Chondrocyte (in vitro differentiated cells): ENCODE measurements at places on chromosomes 1 and 21. TPM values are rescaled to one million over a fixed set of nuclear protein-coding genes. Genes with fewer than 3 reads are reported as not detected.
A peak's percentile ranks its signal among the peaks of the same experiment; 100 is the strongest.

DNA sequence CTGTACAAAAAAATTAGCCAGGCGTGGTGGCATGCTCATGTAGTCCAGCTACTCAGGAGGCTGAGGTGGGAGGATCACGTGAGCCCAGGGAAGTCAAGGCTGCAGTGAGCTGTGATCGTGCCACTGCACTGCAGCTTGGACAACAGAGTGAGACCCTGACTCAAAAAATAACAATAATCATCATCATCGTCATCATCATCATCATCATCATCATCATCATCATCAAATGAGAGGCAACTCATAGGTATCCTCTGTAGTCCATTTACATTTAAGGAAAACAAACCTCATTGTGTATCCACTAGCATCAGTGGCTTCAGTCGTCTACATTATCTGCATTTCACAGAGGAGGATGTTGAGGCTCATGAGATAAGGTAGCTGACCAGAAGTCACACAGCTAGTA lies 68.8 kb upstream of the SELENON start:
- H3K36me3 ChIP-seq, result no peaks in the 10 kb centered on the region
- no peak overlapping the region for H3K4me3 ChIP-seq
- no peak for DNase-seq
- no peak overlapping the region for H3K27ac ChIP-seq
- H3K4me1 ChIP-seq, result peaks cover 21% of the 10 kb centered on the region

GRCh38 chr1:2251786-2252185 lies 23.7 kb downstream of the SKI start:
- H3K27ac ChIP-seq, result no peak overlapping the region
- H3K36me3 ChIP-seq, result peaks cover 5% of the 10 kb centered on the region
- no peaks in the 10 kb centered on the region for H3K27me3 ChIP-seq
- H3K4me3 ChIP-seq, result no peak overlapping the region
- no peak for DNase-seq
- H3K4me1 ChIP-seq, result peaks cover 49% of the 10 kb centered on the region

Gene CLCA4
- total RNA-seq, result not detected in 3 replicates

DNA sequence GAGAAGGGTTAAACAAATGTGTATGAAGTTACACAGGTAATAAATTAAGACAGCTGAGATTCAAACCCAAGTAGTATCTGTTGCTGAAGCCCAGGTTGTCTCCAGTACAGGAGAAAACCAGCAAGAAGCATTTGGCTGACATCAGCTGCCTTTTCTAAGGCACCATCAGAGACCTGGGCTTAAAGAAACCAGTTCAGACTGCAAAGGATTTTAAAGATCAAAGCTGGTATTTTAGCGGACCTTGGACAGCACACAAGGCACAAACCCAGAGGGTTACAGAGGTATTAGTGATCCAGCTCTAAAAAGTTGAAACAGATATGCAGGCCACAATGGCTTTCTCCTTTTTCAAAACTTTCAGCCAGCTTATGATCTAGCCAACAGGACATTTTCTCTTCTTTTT lies 23.4 kb downstream of the BEND5 start:
- no peaks in the 10 kb centered on the region for H3K4me1 ChIP-seq
- H3K27ac ChIP-seq, result no peak overlapping the region
- H3K27me3 ChIP-seq, result no peaks in the 10 kb centered on the region
- no peak overlapping the region for H3K4me3 ChIP-seq
- H3K36me3 ChIP-seq, result peaks cover 8% of the 10 kb centered on the region

- DNase-seq, result no peak
- H3K36me3 ChIP-seq, result no peaks in the 10 kb centered on the region
- H3K27ac ChIP-seq, result no peak overlapping the region
- no peaks in the 10 kb centered on the region for H3K27me3 ChIP-seq
These were observed 41.3 kb downstream of the COL6A1 start for GRCh38 chr21:46022551-46023525.

Gene ERICH3
- total RNA-seq, result not detected in 3 replicates

DNA sequence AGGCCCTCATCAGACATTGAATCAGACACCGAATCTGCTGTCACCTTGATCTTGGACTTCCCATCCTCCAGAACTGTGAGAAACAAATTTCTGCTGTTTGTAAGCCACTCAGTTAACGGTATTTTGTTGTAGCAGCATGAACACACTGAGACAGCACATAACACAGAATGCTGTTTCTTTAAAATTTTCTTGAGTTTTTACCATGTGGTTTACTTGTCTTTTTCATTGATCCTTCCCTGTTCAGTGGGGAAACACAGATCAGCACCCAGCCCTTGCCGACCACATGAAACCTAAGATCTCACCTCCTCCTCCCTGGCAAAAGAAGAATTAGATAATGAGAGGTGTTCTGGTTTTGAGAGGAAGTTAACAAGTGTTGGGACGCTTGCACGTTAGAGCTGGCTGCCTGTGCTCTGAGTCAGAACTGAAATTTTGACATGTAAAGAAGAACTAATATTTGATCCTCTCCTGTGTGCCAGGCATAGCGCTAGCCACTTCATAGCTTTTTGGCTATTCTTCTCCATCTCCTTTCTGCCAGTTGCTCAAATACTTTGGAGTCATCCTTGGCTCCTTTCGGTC lies 179.6 kb downstream of the DHRS3 start:
- peaks cover 53% of the 10 kb centered on the region for H3K4me1 ChIP-seq
- no peak for DNase-seq
- no peak overlapping the region for H3K27ac ChIP-seq
- H3K4me3 ChIP-seq, result no peak overlapping the region
- peaks cover 29% of the 10 kb centered on the region for H3K36me3 ChIP-seq

GRCh38 chr1:32891630-32892029 lies 5.3 kb downstream of the HPCA start:
- no peak overlapping the region for H3K27ac ChIP-seq
- peak overlapping the region; percentile 42 for H3K4me3 ChIP-seq
- H3K27me3 ChIP-seq, result peaks cover 35% of the 10 kb centered on the region
- peaks cover 14% of the 10 kb centered on the region for H3K4me1 ChIP-seq

GRCh38 chr1:229582011-229582694 lies 23.6 kb upstream of the ABCB10 start:
- H3K36me3 ChIP-seq, result no peaks in the 10 kb centered on the region
- peaks cover 35% of the 10 kb centered on the region for H3K4me1 ChIP-seq
- peak overlapping the region; percentile 67 for H3K27ac ChIP-seq
- DNase-seq, result no peak

DNA sequence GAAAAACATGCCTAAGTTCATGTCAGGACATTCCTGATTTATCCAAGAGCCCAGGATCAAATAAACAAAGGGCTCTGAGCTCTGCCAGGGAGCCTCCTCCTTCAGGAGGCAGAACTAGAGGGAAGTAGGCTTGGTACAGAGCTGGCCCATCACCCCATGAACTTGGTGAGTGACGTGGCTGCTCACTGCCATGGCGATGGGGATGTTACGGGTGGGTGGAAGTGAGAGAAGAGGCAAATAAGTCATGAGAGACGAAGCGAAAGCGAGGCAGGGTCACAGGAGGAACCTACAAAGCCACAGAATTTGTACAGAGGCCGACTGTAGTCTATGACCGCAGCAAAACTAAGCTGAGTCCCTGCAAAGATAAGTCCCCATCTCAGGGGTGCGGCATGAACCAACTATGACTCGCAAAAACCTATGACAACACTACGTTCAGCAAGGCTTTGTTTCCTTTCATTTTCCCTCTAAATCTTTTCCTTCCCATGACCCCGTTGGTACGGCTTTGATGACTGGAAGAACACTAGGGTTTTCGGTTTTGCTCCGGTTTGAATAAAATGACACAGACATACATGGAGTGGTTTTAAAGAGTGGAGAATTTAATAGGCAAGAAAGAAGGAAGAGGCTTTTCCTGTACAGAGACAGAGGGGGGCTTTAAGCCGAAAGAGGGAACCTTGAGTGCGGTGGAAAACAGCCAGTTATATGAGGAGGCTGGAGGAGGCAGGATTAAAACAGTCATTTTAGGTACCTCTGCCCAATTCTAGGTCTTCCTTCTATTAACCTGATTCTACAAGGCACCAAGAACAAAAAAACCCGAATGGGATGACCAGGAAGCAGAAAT lies 74.1 kb downstream of the CD46 start:
- no peak for DNase-seq
- H3K36me3 ChIP-seq, result no peaks in the 10 kb centered on the region
- no peak overlapping the region for H3K27ac ChIP-seq
- no peak overlapping the region for H3K4me3 ChIP-seq

GRCh38 chr21:45081636-45082035 lies 7.3 kb downstream of the ADARB1 start:
- peaks cover 43% of the 10 kb centered on the region for H3K4me1 ChIP-seq
- H3K27me3 ChIP-seq, result no peaks in the 10 kb centered on the region
- peaks cover 19% of the 10 kb centered on the region for H3K36me3 ChIP-seq
- DNase-seq, result no peak
- no peak overlapping the region for H3K4me3 ChIP-seq
- peak overlapping the region; percentile 41 for H3K27ac ChIP-seq

Gene CFAP74
- total RNA-seq, result not detected in 3 replicates

GRCh38 chr1:27126391-27126790 lies 28.5 kb downstream of the SLC9A1 start:
- H3K36me3 ChIP-seq, result peaks cover 4% of the 10 kb centered on the region
- H3K4me3 ChIP-seq, result no peak overlapping the region
- H3K27me3 ChIP-seq, result no peaks in the 10 kb centered on the region
- peaks cover 25% of the 10 kb centered on the region for H3K4me1 ChIP-seq
- DNase-seq, result no peak

DNA sequence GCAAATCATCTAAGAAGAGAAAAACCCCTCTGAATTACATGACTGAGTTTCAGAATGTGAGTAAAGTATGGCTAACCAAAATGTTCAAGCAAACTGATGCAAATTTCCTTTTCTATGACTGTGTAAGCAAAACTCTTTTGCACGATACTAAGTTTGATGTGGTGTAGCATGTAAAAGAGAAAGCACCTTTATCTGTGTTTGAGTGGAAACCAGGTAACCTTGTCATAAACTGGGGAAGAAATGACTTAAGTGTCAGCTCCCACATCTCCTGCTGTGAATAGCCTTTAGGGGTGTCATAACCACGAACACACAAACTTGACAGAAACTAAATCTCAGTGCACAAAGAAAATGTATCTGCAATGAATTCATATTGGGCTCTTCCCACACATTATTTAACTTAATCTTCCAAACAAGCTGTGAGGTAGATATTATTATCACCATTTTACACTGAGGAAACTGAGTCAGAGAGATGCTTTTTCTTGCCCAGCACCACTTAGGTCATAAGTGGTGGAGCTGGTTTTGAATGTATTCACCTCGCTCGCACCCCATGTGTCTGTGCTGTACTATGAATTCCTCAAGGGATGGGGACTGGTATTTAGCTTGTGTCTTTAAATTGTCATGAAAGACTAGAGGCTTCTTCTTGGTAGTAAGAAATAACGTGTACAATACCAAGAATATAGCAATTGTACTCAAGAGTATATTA lies 32.9 kb upstream of the IL12RB2 start:
- H3K4me3 ChIP-seq, result no peak overlapping the region
- peaks cover 20% of the 10 kb centered on the region for H3K27me3 ChIP-seq
- DNase-seq, result no peak

GRCh38 chr1:202046227-202046626 lies 35.8 kb downstream of the ELF3 start:
- no peaks in the 10 kb centered on the region for H3K36me3 ChIP-seq
- H3K4me3 ChIP-seq, result no peak overlapping the region
- H3K27ac ChIP-seq, result no peak overlapping the region
- no peaks in the 10 kb centered on the region for H3K4me1 ChIP-seq
- DNase-seq, result no peak

Gene KANK4
- total RNA-seq, result 1.3 to 3.4 TPM (median 1.4 TPM) in 3 replicates

Gene GCSAML
- not detected in 3 replicates for total RNA-seq

Gene RIMS3
- total RNA-seq, result 4.8 to 26.3 TPM (median 26.0 TPM) in 3 replicates

Gene IL20
- total RNA-seq, result not detected in 3 replicates

DNA sequence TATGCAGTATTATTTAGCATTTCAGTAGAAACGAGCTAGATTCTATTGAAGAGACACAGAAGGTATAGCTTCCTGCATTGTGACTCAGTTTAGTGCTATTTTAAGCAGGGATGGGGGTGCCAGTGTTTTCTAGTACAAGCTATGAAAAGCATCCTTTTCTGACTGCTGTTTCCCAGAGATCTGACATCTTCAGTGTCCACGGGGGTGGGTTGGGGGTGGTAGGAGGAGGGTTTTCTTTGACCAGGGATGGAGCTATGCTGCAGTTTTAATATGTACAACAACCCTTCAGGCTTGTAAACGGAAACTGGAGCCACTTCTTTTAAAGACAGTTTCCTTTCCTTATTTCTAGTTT lies 2.7 kb upstream of the NEGR1 start:
- peaks cover 22% of the 10 kb centered on the region for H3K4me1 ChIP-seq
- no peaks in the 10 kb centered on the region for H3K27me3 ChIP-seq
- no peak overlapping the region for H3K27ac ChIP-seq
- no peaks in the 10 kb centered on the region for H3K36me3 ChIP-seq

Gene LGALS8
- total RNA-seq, result 24.9 to 37.8 TPM (median 36.5 TPM) in 3 replicates

Gene ZBTB40
- 15.9 to 20.6 TPM (median 16.3 TPM) in 3 replicates for total RNA-seq

GRCh38 chr1:183038913-183039312 lies 15.7 kb downstream of the LAMC1 start:
- peak overlapping the region; percentile 93 for H3K27ac ChIP-seq
- H3K4me1 ChIP-seq, result peaks cover 84% of the 10 kb centered on the region
- DNase-seq, result no peak
- H3K36me3 ChIP-seq, result peaks cover 3% of the 10 kb centered on the region

GRCh38 chr1:170885551-170885950 lies 49.8 kb upstream of the MROH9 start:
- no peak overlapping the region for H3K4me3 ChIP-seq
- DNase-seq, result no peak
- H3K36me3 ChIP-seq, result no peaks in the 10 kb centered on the region
- peaks cover 21% of the 10 kb centered on the region for H3K4me1 ChIP-seq
- no peak overlapping the region for H3K27ac ChIP-seq

GRCh38 chr1:169618367-169618766 lies 11.6 kb downstream of the SELP start:
- H3K27ac ChIP-seq, result no peak overlapping the region
- H3K36me3 ChIP-seq, result no peaks in the 10 kb centered on the region
- DNase-seq, result no peak
- no peak overlapping the region for H3K4me3 ChIP-seq
- peaks cover 26% of the 10 kb centered on the region for H3K27me3 ChIP-seq

Gene MPZ
- total RNA-seq, result 0.31 to 0.45 TPM (median 0.41 TPM) in 3 replicates

Gene OR10X1
- total RNA-seq, result not detected in 3 replicates

DNA sequence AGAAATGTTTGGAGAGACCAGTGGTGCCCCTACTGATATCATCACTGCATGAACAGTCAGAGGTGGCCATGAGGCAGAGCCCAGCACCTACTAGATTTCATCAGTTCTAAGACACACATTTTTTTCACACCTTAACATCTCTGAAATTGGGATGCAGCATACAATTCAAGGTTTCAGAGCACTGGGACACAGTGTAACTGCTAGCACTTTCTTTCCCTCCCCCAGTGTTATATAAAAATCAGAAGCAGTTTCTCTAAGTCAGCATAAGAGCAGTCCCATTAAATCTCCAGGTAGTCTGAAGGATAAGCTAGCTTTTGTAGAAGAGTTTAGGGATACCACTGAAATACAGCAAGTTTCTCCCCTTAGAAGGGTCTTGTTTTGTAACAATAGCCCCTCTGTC lies 10.0 kb upstream of the ANGPTL7 start:
- H3K4me3 ChIP-seq, result no peak overlapping the region
- H3K36me3 ChIP-seq, result peaks cover 4% of the 10 kb centered on the region
- H3K27me3 ChIP-seq, result no peaks in the 10 kb centered on the region
- H3K27ac ChIP-seq, result no peak overlapping the region

Gene L1TD1
- 0.12 to 0.26 TPM (median 0.15 TPM) in 3 replicates for total RNA-seq

Gene POTED
- total RNA-seq, result not detected in 3 replicates

- H3K4me1 ChIP-seq, result peaks cover 9% of the 10 kb centered on the region
- H3K36me3 ChIP-seq, result no peaks in the 10 kb centered on the region
- no peak overlapping the region for H3K4me3 ChIP-seq
- DNase-seq, result no peak
- H3K27ac ChIP-seq, result no peak overlapping the region
- no peaks in the 10 kb centered on the region for H3K27me3 ChIP-seq
These were observed 488.4 kb upstream of the ADGRL2 start for GRCh38 chr1:81312272-81312754.

- DNase-seq, result no peak
- no peak overlapping the region for H3K4me3 ChIP-seq
- no peak overlapping the region for H3K27ac ChIP-seq
- H3K36me3 ChIP-seq, result peaks cover 16% of the 10 kb centered on the region
- peaks cover 56% of the 10 kb centered on the region for H3K4me1 ChIP-seq
These were observed 25.2 kb downstream of the CDC42 start for GRCh38 chr1:22077728-22078127.

Gene FGGY
- 9.0 to 13.6 TPM (median 10.6 TPM) in 3 replicates for total RNA-seq
